ENCODE measurements at places on chromosomes 12 and 14.

DNA sequence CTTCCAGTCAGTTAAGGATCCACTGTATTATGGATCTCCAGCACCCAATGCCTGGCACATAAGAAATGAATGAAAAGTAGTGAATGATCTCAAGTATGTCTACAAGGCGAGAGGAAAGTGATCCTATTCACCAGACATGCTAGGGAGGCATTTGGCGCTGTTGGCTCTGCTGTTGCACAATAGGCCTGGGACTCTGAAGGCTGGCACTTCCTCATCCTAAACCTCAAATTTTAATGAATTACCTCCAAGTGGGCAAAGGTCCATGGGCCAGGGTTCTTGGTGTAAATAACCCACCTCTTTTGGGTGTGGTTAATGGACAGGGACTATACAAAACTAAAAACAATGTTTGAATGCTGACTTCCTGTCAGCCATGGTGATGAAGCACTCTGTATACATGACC lies 173.4 kb upstream of the PZP start:
- DNase-seq = no peak

DNA sequence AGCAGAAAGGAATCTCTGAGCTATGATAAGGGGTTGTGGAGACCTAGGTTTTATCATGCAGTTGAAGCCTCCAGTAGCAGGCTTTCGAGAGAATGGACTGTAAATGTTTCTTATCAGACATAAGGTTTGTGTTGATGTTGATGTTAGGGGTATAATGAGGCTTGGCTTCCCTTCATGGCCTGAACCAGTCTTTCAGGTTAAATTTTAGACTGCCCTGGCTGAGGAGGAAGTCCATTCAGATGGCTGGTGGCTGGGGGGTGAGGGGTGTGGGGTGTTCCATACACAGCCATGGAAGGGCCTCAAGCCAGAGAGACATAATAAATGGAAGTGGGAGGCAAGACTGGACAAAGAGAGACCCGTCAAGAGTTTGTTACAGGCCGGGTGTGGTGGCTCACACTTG lies 65.1 kb downstream of the IRF2BPL start:
- no peak for DNase-seq

GRCh38 chr14:73221945-73222344 lies 15.4 kb upstream of the PAPLN start:
- no peak for DNase-seq

DNA sequence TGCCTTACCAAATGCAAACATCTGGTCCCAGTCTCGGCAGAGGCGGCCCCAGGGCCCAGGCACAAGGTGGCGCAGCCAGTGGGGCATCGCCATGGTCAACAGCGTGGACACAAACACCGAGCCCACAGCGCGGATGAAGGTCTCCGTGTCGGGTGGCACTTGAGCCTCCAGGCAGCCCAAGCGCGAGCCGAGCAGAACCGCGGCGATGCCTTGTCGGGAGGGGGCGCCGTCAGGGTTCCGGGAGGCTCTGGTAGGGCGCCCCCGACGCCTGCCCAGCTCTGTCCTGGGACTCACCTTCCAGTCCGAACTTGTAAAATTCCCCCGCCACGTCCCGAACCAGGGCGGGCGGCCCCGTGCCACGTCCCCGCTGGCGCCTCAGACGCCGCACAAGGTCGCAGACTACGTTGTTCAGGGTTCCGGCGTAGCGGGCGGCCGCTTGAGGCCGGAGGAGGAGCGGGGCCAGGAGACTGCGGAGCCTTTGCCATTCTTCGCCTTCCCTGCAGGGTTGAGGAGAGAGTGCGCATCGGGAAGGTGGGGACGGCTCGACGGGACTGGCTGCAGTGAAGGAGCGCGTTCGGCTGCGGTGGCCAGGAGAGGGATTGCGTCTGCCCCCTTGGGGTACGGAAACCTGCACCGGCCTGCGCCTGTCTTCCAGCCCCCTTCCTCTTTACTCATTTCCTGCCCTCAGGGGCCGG lies 1.7 kb downstream of the CYP27B1 start:
- DNase-seq = no peak

- no peak for DNase-seq
Observed at GRCh38 chr14:55221186-55221585, 29.8 kb upstream of the DLGAP5 start.

- no peak for DNase-seq
Observed at GRCh38 chr12:32894566-32894965, 2.0 kb downstream of the PKP2 start.

- DNase-seq = no peak
Observed at GRCh38 chr14:100374270-100374669, 51.1 kb downstream of the SLC25A47 start.

DNA sequence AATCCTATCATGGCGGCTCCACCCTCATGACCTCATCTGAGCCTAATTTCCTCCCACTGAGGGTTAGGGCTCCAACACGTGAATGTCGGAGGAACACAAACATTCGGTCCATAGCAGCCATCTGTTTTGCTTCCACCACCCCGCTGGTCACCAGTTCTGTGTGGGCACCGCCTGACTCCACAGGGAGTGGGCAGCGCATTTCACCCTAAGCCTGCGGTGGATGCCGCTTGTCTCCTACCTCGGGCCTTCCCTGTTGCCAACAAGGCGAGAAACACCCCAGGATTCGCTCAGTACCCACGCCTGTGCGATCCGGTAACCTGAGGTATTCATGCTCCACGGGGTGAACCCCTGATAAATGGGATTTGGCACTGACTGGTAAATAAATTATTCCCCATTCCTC lies 95.2 kb upstream of the PPP2R5C start:
- no peak for DNase-seq

- DNase-seq = no peak
Observed at GRCh38 chr14:74710480-74710879, 2.4 kb downstream of the AREL1 start.

DNA sequence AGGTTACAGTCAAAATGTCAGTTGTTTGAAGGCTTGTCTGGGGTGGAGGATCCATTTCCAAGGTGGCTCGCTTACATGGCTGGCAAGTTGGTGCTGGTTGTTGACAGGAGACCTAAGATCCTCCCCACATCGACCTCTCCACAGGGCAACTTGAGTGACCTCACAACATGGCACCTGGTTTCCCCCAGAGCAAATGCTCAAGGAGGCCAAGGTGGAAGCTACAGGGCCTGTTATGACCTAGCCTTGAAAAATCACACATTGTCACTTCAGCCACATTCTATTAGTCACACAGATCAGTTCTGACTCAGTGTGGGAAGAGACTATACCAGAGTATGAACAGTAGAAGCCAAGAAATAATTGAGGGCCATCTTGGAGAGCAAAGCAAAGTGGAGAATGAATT lies 11.3 kb upstream of the GNG2 start:
- DNase-seq = no peak
